ENCODE measurements at places on chromosomes 2 and 18.

DNA sequence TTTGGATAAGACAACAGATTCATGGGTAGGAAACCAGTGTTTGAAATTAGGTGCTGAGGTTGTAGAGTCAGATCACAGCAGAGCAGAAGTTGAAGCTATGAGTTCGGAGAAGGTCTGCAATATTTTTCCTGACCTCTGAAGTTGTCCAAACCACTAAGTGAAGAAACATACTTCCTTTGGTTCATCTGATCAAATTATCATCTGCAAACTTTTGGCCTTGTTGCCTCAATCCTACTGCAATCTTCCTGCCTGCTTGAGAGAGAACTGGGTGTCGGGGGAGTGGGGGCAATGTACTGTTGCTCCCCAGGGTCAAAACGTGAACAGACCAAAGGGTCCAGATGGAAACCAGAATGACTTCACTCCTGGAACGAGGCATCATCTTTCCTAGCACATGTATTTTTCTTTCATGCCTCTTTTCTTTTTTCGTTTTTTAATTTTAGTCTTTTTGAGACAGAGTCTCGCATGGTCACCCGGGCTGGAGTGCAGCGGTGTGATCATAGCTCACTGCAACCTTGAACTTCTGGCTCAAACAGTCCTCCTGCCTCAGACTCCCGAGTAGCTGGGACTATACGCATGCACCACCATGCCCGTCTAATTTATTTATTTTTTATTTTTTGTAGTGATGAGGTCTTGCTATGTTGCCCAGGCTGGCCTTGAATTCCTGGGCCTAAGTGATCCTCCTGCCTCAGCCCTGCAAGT is 42.7 kb downstream of the RAB31 start:
- DNase-seq: no peak

- no peak for DNase-seq
Measured at GRCh38 chr18:23226391-23226790, 91.1 kb downstream of the CABLES1 start.

DNA sequence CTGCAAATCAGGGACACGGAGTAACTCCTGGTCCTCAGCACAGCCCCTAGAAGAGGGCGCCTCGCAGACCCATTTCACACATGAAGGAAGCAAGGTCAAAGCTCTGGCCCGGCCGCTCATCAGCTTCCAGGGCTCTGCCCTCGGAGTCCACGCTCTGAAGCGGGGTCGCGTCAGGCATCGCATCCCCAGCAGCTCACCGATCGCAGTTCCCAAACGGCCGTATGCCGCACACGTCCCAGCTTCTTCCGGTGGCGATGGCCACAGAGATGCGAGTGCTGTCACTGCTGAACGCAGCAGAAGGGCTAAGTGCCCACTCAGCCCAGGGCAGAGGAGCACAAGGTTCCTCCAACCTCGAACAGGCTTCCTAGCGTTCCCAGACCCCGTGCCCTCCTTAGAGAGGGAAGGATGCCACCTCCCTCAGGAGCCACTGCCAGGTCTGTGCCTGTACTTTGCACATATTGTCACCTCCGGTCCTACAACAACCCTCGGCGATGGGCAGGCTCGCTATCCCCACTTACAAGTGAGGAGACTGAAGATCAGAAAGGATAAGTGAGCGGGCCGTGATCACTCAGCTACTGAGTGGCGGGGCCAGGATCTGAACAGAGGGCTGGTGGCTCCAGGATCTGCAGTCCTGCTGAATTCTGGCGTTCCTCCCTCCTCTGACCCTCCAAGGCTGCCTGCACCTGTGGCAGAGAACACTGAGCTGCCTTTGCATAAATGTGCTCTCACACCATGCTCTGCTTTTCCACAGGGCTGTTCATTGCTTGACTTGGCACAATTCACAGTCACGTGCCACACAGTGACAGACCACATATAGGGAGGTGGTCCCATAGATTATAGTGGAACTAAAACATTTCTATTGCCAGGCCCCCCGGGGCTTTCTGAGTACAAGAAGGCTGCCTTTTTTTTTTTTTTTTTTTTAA is 71.4 kb downstream of the COPS8 start:
- no peak for DNase-seq

GRCh38 chr2:810397-810796 is 133.2 kb upstream of the TMEM18 start:
- DNase-seq: no peak

DNA sequence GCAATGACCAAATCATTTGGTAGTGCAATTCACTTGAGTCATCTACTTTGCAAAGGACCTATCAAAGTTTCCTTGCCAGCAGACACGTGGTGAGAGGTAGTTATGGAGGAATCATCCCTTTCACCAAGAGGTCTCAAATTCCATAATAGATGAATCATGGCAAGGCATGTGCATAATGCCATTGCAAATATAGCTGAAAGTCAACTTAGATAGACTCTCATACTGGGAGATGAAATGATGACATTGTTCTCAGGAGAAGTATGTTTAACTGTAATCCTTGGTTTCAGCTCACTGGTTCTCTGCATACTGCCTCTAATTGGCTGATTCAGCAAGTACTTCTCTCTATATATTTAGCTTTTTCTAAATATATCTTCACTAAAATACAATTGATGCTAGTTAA is 57.2 kb downstream of the CALCRL start:
- DNase-seq: no peak

DNA sequence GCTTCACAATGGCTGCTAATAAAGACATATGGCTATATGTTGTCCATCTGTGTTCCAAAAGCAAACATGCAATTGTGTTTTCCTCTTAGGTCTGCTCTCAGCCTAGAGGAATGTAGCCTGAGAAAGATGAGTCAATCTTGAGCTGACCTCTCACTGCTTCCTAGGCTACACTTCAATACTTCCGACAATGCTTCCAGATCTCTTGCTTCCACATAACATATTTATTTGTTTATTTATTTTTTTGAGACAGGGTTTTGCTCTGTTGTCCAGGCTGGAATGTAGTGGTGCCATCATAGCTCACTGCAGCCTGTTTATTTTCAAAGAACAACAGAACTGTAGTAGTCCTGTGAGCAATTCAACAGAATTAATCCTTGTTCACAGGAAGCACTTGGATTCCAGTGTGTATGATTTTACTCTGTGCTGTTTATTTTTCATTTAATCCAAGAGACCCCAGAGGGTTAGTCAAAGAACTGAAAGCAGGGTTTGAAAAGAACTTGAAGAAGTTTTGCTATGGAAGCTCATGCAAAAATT is 437.9 kb downstream of the TXNL1 start:
- DNase-seq: no peak

- DNase-seq: no peak
Measured at GRCh38 chr2:150081775-150082481, 405.5 kb downstream of the RND3 start.

GRCh38 chr2:46377101-46377581 is 79.9 kb downstream of the EPAS1 start:
- DNase-seq: no peak

GRCh38 chr2:46634905-46635304 is 155.5 kb downstream of the TMEM247 start:
- no peak for DNase-seq

GRCh38 chr2:28173377-28173776 is 219.3 kb upstream of the FOSL2 start:
- DNase-seq: no peak

Measured in spinal cord (tissue), 10 donors.